Mesangial cell (primary cell): ENCODE measurements at places on chromosomes 16 and 17. TPM values are rescaled to one million over a fixed set of nuclear protein-coding genes. Genes with fewer than 3 reads are reported as not detected.

ZG16B gene
- 1.1 and 1.3 TPM in 2 replicates for total RNA-seq

ACBD4 gene
- total RNA-seq: 2.9 and 10.6 TPM in 2 replicates

TLCD3A gene
- 24.0 and 37.0 TPM in 2 replicates for total RNA-seq

ST6GALNAC2 gene
- 0.33 and 6.6 TPM in 2 replicates for total RNA-seq

CACNG5 gene
- total RNA-seq: not detected in 2 replicates

CALB2 gene
- 0.76 TPM in 1 of 2 replicates, not detected in the other for total RNA-seq

SPN gene
- total RNA-seq: 0.25 and 0.49 TPM in 2 replicates

CCL4 gene
- not detected in 2 replicates for total RNA-seq

TMEM204 gene
- total RNA-seq: 1.6 and 4.4 TPM in 2 replicates

SLC16A6 gene
- total RNA-seq: 0.25 TPM in 1 of 2 replicates, not detected in the other

CLEC18B gene
- 7.0 and 20.9 TPM in 2 replicates for total RNA-seq

CCL7 gene
- total RNA-seq: not detected in 2 replicates

HASPIN gene
- 1.5 and 17.3 TPM in 2 replicates for total RNA-seq

WFIKKN2 gene
- total RNA-seq: 0.13 and 0.16 TPM in 2 replicates
